ENCODE measurements at places on chromosomes 16 and 17. TPM values are rescaled to one million over a fixed set of nuclear protein-coding genes. Genes with fewer than 3 reads are reported as not detected.

DNA sequence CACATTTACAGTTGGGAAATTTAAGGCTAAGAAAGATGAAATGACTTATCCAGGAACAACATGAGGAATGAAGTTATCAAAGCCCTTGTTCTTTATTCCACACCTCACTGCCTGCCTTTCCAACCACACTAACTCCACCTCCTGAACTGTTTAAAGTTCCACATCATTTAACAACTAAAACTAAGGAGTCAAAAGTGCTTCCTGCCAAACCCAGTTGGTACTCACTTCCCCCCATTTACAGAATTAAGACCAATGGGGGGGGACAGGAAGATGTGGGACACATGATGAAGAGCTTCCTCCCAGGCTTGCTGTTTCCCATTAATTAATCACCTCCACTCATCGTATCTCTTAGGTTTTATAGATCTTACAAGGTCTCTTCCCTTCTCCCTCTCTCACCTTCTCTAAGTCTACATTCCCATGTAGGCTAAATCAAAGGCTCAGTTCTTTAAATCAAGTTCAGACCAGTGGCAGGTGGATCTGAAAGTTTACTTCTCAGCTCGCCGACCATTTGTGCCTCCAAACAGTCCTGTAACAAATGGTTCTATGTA, 19.2 kb upstream of the TMEM101 start:
- DNase-seq: no peak

The SLC52A1 gene
- 0.21 TPM for polyA plus RNA-seq

- DNase-seq: no peak
Observed at GRCh38 chr17:66420961-66421371, 118.6 kb downstream of the PRKCA start.

- no peak for DNase-seq
Observed at GRCh38 chr17:205817-206216, 24.4 kb upstream of the DOC2B start.

DNA sequence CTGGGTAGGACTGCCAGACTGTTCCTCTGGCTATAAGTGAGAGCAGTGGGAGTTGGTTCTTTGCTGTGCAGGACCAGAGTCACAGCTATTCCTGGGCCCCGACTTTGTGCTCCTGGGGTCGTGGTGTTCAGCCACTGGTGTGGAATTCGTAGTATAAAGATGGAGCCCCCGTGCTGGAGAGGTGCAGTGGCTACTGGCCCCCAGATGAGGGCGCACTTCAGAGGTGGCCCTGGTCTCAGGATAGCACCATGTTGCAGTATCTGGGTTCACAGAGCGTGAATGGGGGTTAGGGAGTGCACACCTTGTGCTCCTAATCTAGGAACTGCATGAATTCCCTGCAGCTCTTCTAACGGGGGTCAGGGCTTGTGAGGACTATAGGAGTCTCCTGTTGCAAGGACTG, 21.1 kb downstream of the TANC2 start:
- peak; percentile 65 for DNase-seq
